ENCODE measurements at places on chromosomes 16 and 17. TPM values are rescaled to one million over a fixed set of nuclear protein-coding genes. Genes with fewer than 3 reads are reported as not detected.

ABAT gene
- total RNA-seq = 5.2 TPM

- no peak for DNase-seq
Measured at GRCh38 chr17:40422990-40423633, 5.4 kb upstream of the TOP2A start.

- no peak for DNase-seq
Measured at GRCh38 chr16:56289862-56290261, 98.6 kb downstream of the GNAO1 start.

DNA sequence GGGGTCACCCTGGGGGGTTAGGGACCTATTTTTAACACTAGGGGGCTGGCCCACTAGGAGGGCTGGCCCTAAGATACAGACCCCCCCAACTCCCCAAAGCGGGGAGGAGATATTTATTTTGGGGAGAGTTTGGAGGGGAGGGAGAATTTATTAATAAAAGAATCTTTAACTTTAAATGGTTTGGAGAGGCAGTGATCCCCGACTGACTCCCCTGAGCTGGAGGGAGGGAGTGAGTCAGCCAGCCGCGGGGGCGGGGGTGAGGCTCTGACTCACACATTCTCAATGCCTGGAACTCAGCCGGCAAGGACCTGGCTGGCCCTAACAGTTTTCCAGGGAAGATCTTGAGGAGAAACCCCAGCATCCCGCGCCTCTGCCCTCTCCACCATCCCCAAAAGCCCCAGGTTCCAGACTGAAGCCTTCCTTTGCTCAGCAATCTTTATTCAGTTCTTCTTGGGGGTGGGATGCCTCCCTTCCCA, 1.5 kb downstream of the HCFC1R1 start:
- no peak for DNase-seq

- DNase-seq = no peak
Measured at GRCh38 chr16:17365211-17365541, 105.6 kb downstream of the XYLT1 start.

DNA sequence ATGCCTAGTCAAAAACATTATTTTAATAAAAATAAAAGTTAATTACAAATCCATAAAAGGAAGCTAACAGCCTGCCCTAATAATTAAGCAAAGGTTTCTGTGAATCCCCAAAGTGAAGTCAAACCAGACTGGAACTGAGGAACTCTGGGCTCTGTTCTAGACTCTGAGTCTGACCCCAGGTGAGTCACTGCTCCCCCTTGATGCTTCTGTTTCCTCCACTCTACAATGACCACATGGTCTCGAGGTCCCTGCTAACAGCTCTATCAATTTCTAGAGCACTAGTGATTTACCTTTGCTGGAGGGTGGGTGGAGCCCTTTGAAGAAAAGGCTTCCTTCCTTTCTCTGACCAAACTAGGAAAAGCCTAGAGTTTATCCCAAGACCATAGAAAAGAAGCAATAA, 32.4 kb downstream of the XPO6 start:
- DNase-seq = no peak

All from esophagus squamous epithelium (tissue), 5 donors.